Activated naive CD8-positive, alpha-beta T cell treated with anti-CD3 and anti-CD28 coated beads for 36 hours (primary cell): ENCODE measurements at places on chromosomes 4 and X. TPM values are rescaled to one million over a fixed set of nuclear protein-coding genes. Genes with fewer than 3 reads are reported as not detected.

GRCh38 chr4:45064741-45065140 is 338.4 kb upstream of the GNPDA2 start:
- DNase-seq: no peak

GRCh38 chrX:141455103-141455502 is 129.4 kb downstream of the SPANXA1 start:
- no peak for DNase-seq

- no peak for DNase-seq
Measured at GRCh38 chrX:115898382-115899001, 272.1 kb upstream of the AGTR2 start.

- DNase-seq: peak; percentile 56
Measured at GRCh38 chr4:3041192-3042142, 32.9 kb downstream of the HTT-AS start.

GYPE gene
- 2.7 TPM for total RNA-seq

- DNase-seq: no peak
Measured at GRCh38 chr4:173325007-173325736, 9.0 kb downstream of the HMGB2 start.

DNA sequence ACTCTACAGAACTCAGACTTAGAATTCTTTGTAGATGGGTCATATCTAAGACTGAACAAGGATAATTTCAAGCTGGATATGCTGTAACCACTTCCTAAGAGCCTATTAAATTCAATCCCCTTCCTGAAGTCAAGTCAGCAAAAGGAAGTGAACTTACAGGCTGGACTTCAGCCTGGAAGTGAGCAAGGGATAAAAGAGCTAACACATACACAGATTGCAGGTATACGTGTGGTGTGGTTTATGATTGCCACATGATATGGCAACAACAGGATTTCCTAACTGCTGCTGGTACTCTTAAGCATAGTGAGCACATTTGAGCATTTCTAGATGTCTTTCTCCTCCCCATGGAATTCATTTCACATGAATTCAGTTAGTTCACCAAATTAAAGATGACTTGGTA is 38.2 kb upstream of the UXT start:
- no peak for DNase-seq

DNA sequence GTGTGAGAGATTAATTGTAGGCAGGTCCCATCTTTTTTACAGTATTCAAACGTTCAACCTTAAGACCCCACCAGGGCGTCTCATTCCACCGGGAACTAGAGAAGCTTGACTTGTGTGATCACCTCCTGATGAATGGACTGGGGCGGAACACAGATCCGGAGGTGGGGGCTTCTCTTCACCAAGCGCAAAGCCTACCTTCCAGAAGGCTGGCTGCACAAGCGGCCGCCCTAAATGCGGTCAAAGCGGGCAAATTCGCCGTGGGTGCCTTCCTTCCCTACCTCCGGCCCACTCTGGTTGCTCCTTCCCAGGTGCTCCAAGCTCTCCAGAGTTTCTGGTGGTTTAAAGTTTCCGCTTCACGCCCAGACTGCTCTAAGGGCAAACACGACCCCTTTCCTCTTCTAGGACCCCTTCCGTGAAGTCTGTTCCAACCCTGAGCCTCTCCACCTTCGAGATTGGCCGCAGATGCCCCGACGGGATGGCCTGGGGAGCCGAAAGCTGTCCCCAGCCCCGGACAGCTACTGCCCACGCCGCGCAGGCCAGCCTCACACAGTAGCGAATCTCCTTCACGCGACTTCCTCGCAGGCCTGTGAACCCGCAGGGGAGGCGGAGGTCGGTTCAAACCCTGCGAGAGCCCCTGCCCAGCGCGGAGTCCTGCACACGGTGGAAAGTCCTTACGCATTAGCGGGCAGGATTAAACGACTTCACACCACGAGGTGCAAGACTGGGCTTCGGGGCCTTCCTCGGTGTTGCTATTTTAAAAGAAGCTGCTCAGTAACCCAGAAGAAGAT is 1.6 kb upstream of the WWC2 start:
- no peak for DNase-seq

DNA sequence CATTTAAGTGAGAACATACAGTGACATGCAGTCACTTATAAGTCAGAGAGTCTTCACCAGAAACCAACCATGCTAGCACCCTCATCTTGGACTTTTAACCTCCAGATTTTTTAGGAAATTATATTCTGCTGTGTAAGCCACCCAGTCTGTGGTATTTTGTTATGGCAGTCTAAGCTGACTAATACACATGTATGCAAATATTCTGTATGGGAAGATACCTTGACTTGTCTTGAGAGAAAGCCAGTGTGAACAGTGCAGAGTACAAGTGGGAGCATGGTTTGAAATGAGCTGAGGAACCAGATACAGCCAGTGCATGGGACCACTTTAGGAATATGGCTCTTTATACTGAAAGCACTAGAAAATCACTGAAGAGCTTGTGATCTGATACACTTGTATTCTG is 110.4 kb upstream of the MAP9 start:
- DNase-seq: no peak

DNA sequence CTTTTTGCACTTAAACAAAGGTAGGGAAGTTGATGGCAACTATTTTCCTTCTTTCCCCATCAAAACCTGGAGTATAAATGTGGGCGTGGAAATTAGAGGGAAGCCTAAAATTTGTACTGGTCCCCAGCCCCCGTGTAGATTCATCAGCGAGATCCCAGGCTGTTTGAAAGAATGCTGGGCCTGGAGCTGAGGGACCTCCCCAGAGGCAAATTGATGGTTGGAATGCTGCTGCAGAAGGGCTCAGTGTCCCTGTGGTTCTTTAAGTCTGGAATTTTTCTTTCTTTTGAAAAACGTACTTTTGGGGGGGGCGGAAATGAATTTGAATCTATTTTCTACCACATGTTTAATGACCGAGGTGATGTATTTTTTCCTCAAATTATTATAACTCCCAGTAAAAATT is 197.2 kb downstream of the CBR4 start:
- DNase-seq: no peak

DNA sequence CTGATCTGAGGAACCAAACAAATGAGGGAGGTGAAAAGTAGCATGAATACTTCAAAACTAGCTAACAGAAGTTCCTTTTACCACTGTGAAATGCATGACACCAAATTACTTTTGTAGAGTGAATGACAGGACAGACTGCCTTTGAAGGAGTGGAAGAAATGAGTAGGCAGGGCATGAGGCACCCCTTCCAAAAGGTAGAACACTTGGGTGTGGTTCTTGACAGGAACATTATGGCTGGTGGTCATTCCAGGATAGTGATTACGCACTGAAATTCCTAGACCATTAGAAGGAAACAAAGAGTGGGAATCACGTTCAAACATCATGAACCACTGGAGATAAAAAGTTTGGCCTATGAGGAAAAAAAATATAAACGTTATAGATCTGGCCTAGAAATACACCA is 4.9 kb downstream of the HUWE1 start:
- peak; percentile 7 for DNase-seq

- DNase-seq: no peak
Measured at GRCh38 chrX:44306356-44306755, 37.1 kb downstream of the EFHC2 start.

DNA sequence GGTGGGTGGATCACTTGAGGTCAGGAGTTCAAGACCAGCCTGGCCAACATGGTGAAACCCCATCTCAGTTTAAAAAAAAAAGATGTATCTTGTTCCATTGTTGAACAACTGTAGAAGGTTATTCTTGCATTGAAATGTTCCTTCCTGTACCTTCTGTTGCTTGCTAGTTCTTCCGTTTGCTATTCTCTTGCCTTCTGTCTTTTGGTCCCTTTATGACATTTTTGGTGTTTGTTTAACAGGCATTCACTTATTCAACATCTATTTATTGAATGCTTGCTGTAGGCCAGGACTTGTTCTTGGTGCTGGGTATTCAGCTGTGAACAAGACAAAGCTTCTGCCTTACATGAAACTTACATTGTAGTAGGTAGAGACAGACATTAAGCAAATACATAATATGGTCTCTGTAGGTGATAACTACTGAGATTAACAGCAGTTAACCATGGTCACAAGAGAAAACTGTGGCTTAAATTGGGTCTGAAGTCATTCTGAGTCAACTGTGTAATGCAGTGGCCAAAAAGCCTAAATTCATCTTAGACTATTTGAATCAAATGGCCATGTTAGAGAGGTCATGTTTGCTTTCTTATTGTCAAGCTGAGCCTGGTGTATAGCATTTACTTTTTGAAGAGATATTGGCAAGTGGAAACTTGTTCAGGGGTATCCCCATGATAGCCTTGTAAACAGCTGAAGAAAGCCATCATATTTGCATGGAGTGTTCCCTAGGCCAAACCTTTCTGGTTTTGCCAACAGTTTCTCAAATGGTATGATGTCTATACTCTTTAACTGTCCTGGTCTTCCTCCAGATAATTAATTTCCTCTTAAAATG is 35.6 kb downstream of the GAB1 start:
- no peak for DNase-seq

SULT1B1 gene
- 0.80 TPM for total RNA-seq

G3BP2 gene
- 251 TPM for total RNA-seq

DNA sequence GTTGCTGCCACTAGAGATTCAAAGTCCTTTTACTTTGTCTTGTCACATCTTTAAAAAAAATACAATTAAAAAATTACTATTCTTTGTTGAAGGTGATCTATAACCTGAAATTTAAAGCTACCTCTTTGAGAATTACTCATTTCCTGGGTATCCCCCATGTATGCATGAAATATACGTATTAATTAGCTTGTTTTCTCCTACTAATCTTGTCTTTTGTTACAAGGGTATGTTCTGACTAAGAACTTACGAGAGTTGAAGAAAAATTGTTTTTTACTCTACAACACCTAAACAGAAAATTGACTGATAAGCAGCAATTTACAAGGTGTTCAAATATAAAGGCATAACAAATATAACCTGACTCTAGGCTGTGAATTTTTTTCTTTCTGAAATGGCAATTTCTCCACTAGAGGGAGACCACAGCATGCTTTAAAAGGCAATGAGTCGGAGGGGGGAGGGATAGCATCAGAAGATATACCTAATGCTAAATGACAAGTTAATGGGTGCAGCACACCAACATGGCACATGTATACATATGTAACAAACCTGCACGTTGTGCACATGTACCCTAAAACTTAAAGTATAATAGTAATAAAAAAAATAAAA is 249.6 kb downstream of the OPHN1 start:
- no peak for DNase-seq

DNA sequence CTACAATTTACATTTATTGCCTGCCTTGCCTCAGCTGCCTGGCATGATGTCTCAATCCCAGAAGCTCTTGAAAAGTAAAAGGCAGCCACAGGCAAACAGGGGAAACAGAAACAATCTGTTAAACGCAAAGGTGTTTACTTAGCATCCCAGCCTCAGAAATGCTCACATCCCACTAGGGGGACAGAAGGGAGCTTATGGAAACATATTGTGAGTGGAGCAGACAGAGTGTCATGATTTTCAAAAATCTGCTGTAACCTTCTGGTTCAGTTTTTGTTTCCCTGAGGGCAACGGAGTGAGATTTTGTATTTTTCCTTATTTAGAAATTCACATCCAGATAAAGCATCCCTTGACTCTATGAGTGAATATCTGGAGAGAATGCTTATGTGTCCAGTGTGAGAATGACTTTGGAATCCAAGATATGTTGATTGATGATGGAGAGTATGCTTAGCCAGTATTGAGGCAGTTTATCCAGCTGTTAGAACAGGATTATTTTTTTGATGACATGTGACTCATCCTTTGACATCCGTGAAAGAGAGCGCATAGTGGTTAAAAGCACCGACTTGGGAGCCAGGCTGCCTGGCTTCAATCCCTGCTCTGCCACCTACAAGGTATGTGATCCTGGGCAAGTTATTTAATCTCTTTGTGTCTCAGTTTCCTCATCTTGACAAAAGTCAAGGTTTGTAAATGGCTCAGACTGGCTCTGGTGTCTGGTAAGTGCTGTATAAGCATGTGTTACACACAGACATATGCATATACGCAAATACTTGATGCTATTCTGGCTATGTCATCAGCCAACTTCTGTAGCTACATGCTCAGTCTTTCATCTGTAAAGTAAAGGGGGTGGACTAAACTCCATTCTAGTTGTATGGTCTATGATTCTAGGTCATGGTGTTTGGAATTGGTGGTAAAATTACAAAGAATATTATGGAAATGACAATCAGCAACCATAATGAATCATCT is 381.2 kb downstream of the RAPGEF2 start:
- DNase-seq: no peak
